ENCODE measurements at places on chromosomes 12 and 14. TPM values are rescaled to one million over a fixed set of nuclear protein-coding genes. Genes with fewer than 3 reads are reported as not detected.

- DNase-seq: peak; percentile 91
These were observed 499 bp downstream of the DGLUCY start for GRCh38 chr14:91114079-91115065.

- DNase-seq: no peak
These were observed 107.2 kb downstream of the DUSP6 start for GRCh38 chr12:89245090-89245489.

DNA sequence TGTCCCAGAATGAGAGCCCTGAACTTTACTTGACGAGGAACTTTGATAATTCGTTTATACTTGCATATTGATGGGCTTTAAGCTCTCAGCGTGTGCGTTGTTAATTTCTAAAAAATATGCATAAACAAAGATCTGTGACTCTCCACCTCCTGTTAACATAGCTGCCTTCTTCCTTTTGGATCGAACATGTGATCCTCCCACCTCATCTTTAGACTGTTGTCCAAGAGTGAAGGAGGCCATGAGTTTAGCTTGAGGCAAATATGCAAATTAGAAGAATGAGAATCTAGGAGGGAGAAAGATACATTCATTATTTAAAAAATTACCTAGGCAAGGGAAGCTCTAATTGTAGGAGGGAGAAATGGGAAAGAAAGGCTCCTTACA is 617 bp downstream of the TTC8 start:
- no peak for DNase-seq

DNA sequence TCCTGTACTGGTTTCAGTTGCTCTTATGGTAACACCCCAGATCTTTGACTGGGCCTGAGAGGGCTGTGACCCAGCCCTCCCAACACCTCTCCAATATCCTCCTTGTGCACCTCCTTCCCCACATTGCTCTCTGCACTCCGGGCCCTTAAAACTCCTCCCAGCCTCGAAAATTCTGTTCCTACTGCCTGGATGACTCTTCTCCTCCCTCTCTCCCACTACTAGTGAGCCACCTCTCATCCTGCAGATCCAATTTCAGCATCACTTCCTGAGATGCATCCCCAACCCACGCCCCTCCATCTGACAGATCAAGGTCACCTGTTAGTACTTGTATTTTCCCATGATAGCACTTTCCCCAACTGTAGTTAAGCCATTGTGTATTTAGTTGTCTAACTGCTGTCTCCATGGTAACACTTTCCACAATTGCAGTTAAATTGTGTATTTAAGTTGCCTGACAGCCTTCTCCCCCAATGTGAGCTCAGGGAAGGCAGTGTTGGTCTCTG is 11.5 kb upstream of the NT5DC3 start:
- peak; percentile 87 for DNase-seq

GRCh38 chr14:77011245-77011644 is 17.3 kb downstream of the IRF2BPL start:
- DNase-seq: no peak

GRCh38 chr14:100448376-100448775 is 125.2 kb downstream of the SLC25A47 start:
- DNase-seq: no peak

DNA sequence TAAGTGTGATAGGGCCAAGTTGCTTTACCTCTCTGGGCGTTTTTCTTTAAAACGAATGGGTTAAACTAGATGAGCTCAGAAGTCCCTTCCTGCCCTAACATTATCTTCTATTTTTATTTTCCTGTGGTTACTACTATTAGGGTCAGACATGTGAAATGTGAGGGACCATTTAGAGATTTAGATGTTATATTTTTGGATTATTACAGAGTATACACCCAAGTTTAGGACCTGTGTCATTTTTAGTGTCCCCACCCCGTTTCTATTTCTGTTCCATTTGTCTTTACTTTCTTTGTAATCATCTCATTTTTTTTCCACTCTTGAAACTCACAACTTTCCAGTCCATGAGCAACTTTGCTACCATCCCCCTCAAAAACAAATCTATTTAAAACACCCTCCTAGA is 56.3 kb downstream of the SLC4A8 start:
- no peak for DNase-seq

DNA sequence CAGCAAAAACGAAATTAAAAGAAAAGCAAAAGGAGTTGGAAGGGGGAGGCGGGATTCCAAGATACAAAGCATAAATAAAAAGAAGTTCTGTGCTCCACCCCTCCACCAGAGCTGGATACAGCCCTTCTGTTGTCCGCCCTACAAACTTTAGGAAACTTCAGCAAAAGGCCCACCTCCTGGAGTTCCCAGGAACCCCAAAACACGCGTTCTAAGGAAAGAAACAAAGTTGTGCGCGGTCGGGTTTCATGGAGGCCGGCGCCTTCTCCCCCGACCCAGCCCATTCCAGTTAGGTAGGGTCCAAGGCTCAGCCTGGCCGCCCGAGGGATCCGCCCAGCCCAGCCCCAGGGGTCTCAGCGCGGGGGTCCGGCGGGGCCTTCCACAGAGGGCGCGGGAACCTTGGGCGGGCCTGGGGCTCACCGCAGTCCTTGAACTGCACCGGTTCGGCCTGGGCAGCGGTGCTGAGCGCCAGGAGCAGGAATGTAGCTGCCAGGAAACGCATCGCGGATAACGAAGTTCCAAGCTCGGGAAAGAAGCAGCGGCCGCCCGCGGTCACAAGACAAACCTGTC is at the start of gene NPC2:
TSS of gene NPC2 (minus strand) at position 530 of the 567 bp plus-strand sequence. CDS start at position 499, 31 bp downstream.
- no peak for DNase-seq

DNA sequence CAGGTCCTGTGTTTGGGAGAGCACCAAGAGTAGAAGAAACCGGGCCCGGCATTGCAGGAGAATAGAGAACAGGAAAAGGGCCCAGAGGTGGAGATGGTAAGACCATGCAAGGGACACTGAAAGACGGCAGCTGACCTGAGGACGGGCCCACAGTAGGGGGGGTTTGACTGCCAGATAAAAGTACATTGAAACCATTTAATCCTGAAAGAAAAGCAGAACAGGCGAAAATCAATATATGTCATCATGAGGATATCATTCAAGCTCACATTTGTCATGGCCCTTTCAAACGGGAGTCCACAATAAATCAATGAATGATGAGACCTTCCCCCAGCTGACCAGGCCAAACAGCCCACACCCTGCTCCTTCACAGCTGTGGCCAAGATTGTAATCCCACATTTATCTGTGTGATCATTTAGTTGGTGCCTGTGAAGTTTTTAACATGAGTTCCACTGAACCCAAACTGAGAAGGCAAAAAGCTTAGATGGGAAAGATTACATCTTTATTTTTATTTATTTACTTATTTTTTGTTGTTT is 39.5 kb downstream of the E2F7 start:
- no peak for DNase-seq

GRCh38 chr12:7832059-7832696 is 40.5 kb downstream of the SLC2A14 start:
- DNase-seq: peak; percentile 47

GRCh38 chr14:89607453-89607852 is 190.4 kb upstream of the FOXN3 start:
- DNase-seq: no peak

GRCh38 chr14:93112891-93113677 is 2.6 kb downstream of the ITPK1 start:
- DNase-seq: peak; percentile 52

GRCh38 chr14:95117937-95118721 is 39.2 kb downstream of the DICER1 start:
- no peak for DNase-seq

DNA sequence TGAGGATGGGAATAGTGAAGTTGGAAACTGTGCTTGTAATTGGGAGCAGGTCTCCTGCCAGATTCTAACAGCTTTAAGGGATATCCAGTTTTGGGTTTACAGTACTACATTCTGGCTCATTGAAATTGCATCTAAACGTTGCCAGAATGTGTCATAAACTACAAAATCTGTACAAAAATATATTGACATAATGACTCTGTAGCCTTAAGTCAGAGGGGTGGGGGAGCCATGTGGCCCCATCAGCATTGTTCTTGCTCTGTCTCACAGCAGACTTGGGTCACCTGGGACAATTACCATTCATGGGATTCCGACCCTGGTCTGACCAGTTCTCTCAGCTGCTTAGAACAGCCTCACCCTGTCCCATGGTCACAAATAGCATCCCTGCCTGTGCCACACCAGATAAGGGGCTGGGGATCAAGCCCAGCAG is 43.3 kb upstream of the MED13L start:
- no peak for DNase-seq

- no peak for DNase-seq
These were observed 37.9 kb downstream of the PELI2 start for GRCh38 chr14:56156096-56156495.

DNA sequence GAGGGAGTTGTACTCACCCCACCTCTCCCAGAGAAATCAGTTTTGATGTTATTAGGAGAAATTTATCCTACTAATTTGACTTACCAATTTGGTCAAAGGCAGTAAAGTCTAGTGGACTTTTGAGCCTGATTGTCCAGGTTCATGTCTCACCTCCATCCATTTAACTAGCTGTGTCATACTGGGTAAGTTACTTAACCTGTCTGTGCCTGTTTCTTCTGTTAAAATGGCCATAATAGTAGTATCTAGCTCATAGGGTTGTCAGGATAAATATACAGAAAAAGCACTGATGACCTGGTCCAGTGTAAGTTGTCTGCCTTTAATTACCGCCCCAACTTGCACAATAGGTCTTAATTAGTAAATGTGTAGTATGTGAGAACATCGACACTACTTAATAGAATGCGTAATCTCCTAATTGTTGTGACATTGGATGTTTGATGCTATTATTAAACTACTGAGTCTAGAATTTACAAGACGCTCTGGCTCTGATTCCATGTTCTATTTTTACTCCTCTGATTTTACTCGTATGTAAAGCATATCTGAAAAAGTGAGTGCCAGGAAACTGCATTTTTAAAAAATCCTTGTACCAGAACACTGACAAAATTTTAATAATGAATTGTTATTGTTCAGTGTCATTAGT is 1.5 kb downstream of the RAB21 start:
- no peak for DNase-seq

DNA sequence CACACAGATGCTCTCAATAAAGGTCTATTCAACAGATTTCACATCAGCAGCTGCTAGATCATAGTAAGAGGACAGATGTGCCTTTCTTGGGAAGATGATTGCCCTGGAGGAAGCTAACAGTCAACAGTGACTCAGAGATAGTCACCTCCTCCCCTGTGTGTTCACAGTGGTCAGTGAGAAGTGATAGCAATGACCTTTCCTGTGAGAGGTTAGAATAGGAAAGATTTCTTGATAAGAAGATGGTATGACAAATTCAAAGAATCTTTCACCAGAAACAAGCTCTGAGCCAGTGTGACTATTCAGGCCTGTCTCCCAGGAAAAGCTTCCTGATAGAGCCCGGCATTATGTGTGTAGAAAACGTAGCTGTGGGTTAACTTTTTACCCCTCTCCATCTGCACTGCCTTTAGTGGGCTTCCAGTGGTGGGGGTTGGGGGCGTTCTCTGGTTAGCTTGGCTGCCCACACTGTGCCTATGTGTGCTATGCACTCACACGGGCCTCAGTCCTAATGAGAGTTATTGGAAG is 66.4 kb upstream of the ARHGAP5 start:
- DNase-seq: peak; percentile 94

- DNase-seq: no peak
These were observed 4.0 kb upstream of the CPNE6 start for GRCh38 chr14:24067133-24068082.

GRCh38 chr14:78414172-78414571 is 244.0 kb downstream of the NRXN3 start:
- no peak for DNase-seq

DNA sequence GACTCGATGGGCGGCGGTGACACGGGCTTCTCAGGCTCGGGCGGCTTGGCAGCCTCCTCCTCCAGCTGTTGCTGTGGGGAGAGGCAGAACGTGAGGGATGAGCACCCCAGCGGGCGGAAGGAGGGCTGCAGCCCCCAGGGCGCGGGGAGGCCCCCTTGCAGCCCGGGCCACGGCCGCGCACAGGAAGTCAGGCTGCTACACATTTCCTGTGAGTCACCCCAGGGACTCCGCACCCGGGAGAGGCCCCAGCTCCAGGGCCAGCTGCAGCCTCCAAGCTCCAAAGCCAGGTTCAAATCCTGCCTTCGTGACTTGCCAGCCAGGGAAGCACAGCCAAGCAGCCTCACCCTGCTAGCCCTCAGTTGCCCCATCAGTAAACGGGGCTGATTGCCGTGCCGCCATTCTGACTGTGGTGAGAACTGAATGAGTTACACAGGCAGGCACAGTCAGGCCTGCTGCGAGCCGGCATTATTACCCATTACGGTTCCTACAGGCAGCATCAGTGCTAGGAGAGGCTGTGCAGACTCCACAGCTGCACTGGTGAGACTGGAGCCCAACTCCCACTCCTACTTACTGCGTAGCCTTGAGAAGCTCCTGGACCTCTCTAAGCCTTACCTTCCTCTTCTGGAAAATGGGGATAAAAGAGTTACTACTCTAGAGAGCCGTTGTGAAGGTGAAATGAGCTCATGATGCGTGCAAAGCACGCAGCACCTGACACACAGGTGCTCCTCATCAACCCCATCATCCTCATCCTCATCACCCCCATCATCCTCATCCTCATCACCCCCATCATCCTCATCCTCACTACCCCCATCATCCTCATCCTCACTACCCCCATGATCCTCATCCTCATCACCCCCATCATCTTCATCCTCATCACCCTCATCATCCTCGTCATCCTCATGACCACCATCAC is 100.9 kb downstream of the NCOR2 start:
- peak; percentile 98 for DNase-seq

DNA sequence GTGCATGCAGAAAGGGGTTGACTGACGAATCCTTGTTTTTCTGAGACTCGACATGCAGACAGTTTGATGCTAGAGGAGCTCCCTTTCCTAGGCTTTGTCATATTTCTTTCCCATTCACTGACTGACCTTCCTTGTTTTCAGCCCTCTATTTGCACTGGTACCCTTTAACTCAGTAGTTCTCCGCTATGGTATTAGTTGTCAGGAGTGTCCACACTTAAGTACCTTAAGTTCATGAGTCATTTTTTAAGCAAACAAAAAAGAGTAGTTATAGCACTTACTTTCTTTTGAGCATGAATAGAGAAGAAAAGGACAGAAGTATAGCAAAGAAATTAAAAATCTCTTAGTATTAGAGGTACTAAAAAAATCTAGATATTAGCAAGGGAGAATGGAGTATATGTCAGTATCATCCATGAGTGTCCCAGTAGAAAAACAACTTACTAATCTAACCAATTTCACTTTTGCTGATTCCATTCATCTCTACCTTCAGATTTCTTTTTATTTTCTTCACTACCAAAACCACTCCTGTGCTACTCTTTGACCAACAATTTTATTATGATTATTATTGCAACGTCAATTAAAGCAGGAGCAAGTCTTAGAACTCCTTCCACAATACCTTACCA is 8.3 kb downstream of the ATP2B1 start:
- no peak for DNase-seq

GRCh38 chr14:75518625-75519024 is 3.6 kb upstream of the BATF start:
- no peak for DNase-seq

GRCh38 chr14:59020382-59020781 is 168.1 kb upstream of the DAAM1 start:
- peak; percentile 27 for DNase-seq

The EFS gene
- total RNA-seq: not detected

The FSCB gene
- total RNA-seq: not detected

The CPNE8 gene
- total RNA-seq: 17.3 TPM

The MYO1H gene
- not detected for total RNA-seq

The RECQL gene
- total RNA-seq: 80.2 TPM

The KRT74 gene
- total RNA-seq: not detected

The LYZ gene
- not detected for total RNA-seq

The KRT73 gene
- not detected for total RNA-seq

The CCND2 gene
- total RNA-seq: 3.2 TPM

The CCDC177 gene
- not detected for total RNA-seq

The PXMP2 gene
- 43.7 TPM for total RNA-seq

The KLRD1 gene
- total RNA-seq: not detected

The EXOC5 gene
- 42.2 TPM for total RNA-seq

The KRT83 gene
- total RNA-seq: 0.17 TPM
